ENCODE measurements at places on chromosomes 5 and 9.

DNA sequence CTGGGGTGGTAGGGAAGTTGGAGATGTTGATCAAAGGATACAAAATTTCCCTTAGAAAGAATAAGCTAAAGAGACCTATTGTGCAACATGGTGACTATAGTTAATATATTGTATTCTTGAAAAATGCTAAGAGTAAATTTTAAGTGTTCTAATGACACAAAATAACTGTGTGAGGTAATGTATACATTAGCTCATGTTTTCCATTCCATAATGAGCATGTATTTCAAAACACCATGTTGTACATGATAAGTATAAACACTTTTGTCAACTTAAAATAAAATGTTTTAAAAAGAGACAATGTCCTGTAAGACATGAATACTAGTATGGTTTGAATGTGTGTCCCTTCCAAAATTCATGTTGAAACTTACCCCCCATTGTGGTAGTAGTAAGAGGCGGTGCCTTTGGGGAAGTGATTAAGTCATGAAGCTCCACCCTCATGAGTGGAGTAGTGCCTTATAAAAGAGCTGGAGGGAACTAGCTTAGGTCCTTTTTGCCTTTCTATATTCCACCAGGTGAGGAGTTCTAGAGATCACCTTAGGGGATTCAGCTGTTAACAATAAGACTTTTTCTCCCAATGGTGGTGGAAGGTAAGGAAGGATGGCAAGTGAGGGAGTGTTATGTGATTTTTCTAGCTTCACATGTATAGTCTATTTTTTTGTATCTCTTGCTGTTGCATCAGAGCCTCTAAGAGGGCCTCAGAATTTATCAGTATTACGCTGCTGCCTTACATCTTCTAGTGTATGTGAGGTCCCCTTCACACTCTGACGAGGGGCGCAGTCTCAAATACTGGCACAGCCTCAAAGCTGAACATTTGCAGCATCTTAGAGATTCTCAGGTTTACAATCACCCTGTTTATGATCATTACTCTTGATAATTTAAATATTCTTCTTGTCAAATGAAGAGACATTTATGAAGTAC, 94.9 kb upstream of the NREP start:
- DNase-seq: no peak

DNA sequence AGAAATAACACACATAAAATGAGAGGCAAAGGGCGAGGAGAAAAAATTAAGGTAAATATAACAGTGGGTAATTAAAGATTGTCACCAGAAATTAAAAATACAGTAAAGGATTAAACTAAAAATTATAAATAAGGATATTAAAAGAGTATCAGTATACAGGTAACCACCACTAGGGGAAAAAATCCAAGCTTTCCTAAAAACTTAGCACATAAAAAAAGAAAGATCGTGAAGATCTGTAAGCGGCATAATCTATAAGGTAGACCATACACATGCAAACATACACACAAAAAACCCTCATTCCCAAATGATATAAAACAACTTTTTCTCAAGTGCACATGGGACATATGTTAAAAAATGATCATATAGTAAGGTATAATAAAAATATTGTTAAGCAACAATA, 577.3 kb upstream of the NUDT12 start:
- DNase-seq: no peak

GRCh38 chr9:81631218-81631745, 58.1 kb downstream of the TLE1 start:
- DNase-seq: no peak

DNA sequence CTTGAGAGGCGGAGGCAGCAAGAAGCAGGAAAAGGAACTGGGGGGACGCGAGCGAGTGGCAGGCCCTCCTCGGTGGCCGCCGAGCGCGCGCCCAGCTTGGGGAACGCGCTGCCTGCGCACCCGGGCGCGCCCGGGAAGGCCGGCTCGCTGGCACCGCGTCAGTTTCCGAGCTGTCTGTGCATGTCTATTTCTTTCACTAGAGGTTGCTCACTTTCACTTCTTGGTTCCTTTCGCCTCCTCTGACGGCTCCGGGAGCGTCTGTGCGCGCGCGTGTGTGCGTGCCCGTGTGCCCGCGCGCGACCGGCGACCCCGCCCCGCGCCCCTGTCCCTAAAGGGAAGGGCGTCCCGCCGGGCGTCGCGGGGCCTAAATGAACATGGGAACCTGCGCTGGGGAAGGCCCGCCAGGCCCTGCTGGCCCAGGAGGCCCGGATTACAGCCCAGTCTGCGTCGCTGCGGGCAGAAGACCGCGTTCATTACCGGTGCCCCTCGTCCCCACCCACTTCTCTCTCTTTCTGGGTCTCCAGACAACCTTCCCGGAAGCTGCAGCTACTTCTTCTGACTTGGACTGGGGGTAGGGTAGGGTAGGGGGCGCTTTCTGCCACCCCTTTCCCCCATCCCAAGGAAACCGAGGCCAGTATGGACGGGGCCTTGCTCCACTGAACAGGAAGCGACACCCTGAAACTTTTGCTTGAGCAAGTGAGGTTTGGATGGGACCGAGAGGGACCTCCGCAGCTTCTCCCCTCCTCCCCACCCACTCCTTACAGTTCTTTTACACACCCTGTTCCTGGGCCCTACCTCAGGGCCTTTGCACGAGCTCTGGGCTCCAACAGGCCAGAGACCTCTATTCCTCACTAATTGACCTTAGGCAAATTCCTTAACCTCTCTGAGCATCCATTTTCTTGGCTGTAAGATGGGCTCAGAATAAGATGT, 205.8 kb upstream of the IER5L start:
- DNase-seq: peak; percentile 60

DNA sequence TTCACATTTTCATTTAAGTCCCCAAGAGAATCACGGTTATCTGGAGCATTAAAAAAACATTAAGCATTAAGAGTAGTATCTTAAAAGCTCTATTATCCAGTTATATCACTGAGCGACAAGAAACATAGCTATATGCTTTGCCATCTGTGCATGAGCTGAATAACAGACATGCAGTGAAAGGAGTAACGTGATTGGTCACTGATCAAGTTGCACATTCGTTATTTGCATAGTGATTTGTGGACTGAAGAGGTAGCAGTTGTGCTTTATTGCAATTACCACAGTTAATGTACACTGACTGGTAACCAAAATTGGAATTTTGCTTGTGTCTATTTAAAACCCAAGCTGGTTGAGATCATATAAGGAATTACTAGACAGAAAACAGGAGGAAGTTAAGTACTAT, 107.4 kb downstream of the MCTP1 start:
- no peak for DNase-seq

DNA sequence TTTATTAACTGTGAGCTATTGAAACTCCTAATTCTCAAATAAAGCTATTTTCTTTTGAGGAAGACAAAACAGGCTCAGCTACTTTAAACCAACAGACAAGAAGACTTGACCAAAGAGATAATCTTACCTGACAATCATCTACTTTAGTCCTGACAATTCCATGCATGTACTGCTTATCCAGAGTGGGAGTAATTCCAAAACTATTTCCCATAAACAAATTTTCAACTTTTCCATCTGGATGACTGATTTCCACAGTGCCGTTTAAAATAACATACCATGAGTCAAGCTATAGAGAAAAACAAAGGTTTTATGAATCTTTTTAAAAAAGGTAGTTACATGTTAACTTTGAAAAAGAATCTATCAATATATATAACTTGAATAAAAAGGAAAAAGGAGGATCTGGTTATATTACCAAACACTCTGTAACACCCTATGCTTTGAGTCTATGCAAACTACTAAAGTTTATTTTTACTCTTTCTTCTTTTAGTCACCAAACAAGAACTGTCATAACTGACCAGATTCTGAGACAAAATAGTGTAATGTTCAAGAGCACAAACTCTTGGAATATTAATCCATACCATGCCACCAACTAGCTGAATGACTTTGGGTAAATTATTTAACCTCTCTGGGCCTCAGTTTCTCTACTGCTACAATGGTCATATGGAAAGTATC, 129.7 kb downstream of the RAPGEF6 start:
- DNase-seq: no peak

GRCh38 chr9:35521708-35522107, 31.8 kb downstream of the RUSC2 start:
- DNase-seq: no peak

DNA sequence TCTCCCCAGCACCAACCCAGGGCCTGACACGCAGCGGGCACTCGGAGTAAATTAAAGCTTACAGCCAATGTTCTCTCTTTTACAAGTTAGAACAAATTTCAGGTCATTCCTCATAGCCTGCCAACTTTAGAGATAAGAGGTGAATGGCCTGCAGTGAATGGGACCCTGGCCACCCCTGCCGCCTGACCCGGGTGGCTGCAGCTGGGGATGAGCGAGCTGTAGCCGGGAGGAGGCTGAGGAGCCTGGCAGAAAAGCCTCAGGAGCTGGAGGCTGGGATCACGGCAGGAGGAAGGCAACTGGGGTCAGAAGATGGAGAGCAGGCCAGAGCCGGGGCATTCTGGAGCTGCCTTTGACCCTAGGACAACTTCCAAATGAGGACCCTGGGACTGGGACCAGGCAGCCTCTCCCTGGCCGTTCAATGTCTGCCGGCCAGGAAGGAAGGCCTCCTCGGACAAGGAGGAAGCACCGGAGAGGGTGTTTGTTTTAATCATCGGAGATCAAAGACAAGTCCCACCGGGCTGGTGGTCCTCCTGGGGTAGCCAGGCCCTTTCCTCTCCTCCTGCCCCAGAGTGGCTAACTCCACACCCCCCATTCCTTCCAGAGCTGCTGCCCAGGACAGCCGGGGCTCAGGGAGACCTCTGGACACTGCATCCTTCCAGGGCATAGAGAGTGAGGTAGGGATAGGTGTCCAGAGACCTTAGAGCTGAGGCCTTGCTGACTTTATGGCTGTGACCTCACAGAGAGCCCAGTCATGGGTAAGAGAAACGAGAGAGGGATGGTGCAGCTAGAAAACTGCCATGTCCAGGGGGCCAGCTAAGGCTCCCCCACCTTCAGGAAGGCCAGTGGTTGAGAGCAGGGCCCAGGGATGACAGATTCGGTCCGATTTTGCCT, 87.3 kb upstream of the LMX1B start:
- no peak for DNase-seq

- no peak for DNase-seq
Measured at GRCh38 chr9:82920154-82920553, 142.8 kb downstream of the RASEF start.

DNA sequence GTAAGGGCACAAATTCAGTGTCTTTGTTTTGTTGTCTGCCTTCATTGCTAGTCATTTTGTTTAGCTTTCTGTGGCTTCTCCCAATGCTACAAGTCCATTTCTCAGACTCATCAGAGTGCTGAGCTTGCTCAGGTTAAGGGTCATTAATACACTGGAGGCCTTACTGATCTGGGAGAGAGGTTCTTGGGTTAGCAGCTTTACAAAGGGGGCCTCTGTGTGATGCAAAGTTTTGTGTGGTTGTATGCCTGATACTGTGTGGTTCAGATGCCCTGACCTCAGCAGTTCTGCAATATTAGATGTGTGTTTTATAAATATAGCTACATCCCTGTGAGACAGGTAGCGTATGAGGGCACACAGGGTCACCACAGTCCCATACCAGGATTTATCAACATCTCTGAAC, 34.8 kb upstream of the SMARCA2 start:
- DNase-seq: no peak

DNA sequence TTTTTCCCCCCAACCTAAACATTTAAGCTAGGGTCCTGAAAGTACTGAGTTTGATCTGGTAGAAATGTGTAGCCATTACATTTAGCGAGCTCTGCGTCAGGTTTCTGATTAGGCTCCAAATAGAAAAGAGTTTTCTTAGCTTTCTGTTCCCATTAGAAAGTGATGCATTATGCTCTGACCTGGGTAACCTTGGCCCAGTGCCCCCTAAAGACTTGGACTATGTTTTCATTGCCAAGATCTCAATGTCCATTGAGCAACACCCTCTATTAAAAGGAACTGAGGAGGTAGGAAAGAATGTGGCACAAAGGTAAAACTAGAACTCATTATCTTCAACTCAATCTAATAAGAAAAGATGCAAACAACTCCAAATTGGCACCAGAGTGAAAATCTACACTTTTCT, 358.9 kb upstream of the PCSK5 start:
- no peak for DNase-seq

DNA sequence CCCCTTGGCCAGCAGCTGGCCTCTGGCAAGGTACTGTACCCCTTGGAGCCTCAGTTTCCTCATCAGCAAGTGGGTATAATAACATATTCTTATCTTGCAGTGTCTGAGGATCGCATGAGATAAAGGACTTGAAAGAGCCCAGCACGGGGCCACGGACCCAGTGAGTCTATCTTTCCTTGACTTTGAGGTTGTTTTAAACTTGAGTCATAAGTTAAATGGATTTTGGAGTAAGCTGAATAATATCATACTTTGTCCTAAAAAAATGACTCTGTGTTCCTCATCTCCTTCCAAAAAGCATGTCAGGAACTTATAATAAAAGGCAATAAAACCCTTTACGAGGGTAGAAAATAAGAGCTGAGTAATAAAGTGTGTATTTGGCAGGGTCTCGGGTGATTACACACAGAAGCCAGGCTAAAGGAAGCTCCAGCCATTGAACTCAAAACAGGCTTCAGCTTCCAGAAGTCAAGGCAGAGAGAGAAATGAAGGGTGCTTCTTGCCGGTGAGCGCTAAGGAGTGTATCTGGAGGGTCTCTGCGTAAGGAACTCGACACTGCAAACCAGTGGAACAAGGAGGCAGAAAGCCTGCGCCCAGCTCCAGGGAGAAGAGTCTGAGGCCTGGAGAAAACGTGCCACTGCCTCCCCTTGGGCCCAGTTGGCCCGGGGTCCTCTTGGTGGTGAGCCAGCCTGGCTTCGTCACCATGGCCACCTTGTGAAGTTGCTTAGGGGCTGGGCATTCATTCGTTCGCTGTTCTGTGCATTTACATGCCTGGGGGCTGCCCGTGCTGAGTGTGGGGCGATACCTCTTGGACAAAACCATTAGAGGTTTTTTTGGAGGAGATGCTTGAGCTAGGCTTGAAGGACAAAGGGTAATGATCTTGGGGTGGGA, 72.4 kb upstream of the PHYKPL start:
- DNase-seq: no peak

DNA sequence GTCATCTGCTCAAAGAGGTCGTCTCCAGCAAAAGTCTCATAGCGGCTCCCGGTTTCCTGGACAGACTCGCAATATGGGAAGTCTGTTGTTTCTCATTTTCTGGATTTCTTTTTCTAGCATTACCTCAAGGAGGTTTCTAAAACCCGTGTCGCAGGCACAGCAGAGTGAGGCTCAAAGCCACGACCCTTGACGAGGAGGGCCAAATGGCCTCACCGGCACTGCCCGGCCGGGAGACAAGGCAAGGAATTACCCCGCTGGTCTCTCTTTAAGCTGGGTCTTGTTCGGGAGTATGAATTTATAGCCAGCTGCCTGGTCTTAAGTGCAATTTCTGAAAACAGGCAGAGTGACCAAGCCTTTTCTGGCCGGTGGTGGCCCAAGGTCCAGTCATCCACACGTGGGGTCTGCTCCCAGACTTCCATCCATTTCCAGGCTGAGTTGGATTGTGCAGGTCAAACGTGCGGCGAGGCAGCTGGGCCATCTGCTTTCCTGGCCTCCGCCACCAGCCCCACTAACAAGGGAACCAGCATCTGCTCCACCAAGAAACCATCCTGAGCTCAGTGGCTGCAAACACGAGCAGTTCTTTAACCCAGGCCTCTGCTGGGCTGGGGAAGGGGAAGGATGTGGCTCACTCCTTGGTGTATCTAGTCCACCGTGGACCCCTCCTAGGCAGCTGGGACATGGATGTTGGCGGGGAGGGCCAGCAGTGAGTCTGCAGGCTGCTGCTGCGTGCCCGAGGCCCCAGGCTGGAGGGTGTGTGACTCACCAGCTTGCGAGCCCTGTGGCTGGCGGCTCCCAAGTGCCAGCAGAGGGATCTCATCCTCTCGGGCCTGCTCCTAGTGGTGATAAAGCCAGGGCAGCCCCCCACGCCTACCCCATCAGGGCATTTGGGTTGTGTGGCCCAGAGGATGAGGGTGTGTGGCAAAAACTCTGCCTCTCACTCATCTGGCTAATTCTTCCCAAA, 55.6 kb upstream of the COL5A1 start:
- no peak for DNase-seq

GRCh38 chr5:73801686-73802085, 175.7 kb downstream of the ARHGEF28 start:
- DNase-seq: no peak
